Stimulated activated CD4-positive, alpha-beta T cell treated with anti-CD3 and anti-CD28 coated beads, Interleukin-2, amount 100 ng/mL, for 48 hours (primary cell): ENCODE measurements at places on chromosomes 7 and 10.

DNA sequence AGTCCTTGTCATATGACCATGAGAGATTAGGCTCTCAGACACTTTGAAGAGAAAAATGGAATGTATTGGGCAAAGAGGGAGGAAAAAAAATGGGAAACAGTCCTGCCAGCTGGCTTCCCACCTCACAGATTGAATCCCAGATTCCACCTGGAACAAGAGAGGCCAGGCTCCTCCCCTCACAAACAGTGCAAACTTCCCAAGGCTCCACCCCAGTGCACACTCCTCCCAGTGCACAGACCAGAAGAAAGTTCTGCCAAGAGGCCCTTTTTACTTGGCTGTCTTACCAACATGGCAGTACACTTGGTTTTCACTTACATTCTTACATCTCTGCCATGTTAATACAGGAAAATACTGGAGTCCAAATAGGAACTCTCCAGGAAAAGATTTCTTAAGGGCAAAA is 202.3 kb downstream of the AHR start:
- DNase-seq = no peak

DNA sequence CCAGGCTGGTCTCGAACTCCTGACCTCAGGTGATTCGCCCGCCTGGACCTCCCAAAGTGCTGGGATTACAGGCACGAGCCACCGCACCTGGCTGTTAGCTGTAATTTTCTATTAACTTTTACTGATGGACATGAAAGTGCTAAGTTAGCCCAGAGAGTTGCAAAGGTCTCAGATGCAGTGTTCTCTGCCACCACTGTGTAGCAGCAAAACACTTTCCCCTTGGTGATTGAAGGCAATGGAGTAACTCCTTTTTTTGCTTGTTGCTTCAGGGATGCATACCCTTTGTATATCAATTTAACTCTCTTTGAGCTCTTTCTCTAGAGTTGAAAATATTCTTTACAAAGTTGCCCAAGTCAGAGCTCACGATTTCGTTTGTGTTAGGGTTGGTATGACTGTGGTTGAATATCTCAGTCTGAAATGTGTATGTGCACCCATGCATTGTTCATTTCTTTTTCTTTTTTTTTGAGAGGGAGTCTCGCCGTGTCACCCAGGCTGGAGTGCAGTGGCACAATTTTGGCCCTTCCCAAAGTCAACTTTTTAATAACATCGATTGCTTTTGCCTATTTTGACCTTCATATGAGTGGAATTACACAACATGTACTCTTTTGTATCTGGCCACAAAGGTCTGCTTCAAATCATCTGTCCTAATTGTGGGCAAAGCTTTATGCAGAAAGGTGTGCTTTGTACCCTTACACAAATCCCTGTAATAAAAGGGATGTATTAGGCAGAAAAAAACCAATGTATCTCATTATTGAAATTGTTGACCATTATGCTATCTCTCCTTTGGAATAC is 52.6 kb downstream of the GTF2I start:
- DNase-seq = no peak

DNA sequence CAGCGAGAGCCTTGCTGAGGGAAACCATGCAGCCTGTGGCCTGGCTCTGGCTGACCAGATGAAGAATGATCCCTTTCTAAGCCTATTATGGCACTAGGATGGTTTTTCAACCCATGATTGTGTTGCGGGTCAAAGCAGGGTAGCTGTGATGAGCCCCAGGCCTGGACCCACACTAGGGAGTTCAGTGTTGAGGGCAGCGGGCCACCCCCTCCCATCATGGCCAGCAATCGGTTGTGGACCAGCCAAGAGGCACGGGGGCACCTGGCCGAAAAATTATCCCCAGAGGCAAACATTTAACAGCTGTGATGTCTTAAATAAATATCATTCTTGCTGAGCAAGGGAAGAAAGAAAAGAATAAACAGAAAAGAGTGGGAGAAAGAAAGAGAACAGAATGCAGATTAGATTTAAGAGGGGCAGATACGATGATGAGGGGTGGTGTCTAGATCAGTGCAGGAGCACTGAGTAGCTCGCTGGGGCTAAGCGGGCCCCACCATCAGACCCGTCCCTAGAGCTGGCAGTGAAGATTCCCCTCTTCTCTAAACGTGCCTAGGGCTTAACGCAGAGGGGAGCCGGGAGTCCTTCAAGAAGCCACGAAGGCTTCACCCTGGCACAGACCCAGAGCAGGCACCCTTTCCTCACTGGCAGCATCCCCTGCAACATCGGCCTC is 82.7 kb downstream of the SLC37A3 start:
- no peak for DNase-seq

- no peak for DNase-seq
Measured at GRCh38 chr7:138907850-138908249, 73.3 kb downstream of the KIAA1549 start.

- no peak for DNase-seq
Measured at GRCh38 chr10:76010703-76011102, 579.3 kb downstream of the LRMDA start.
